T-helper 9 cell (primary cell): ENCODE measurements at places on chromosomes 4 and X.

- DNase-seq = no peak
Measured at GRCh38 chrX:130097507-130098209, 12.6 kb downstream of the ELF4 start.

- no peak for DNase-seq
Measured at GRCh38 chr4:90357117-90357710, 230.0 kb downstream of the CCSER1 start.

DNA sequence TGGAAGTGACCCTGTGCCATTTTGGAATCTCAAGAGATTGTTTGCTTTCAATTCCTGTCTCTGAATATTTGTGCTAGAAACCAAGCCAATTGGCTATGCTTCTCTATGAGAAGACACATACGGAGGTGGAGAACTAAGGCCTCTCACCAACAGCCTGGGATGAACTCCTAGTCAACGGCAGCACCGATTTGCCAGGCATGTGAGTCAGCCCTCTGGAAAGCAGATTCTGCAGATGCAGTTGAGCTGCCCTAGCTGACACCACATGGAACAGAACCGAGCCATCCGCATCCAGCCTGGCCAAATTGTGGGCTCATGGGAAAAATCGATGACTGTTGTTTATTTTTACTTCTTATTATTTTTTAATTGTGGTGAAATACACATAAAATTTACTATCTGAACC lies 58.2 kb upstream of the WDFY3 start:
- DNase-seq = no peak

- DNase-seq = no peak
Measured at GRCh38 chr4:100366213-100366612, 151.6 kb downstream of the EMCN start.
